ENCODE measurements at places on chromosomes 3 and 15.

GRCh38 chr15:100635406-100636071 lies 33.1 kb downstream of the ASB7 start:
- DNase-seq, result no peak

DNA sequence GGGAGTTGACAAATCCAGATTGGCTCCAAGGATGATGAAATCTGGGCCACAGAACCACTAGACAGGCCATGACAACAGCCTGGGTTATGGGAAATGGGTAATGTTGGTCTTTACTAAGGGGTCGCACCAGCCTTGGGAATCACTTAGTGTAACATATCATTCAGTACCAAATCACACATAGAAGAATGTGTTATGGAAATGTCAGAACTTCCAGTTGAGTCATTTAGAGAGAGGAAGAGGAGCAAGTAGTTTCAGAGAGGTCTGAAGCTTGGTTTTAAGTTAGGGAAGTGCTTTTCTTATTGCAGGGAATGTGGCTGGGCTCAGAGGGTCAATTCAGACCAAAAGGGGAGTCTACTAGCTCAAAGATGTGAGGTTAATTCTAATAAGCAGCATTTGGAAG lies 241.6 kb upstream of the ZPLD1 start:
- DNase-seq, result no peak

DNA sequence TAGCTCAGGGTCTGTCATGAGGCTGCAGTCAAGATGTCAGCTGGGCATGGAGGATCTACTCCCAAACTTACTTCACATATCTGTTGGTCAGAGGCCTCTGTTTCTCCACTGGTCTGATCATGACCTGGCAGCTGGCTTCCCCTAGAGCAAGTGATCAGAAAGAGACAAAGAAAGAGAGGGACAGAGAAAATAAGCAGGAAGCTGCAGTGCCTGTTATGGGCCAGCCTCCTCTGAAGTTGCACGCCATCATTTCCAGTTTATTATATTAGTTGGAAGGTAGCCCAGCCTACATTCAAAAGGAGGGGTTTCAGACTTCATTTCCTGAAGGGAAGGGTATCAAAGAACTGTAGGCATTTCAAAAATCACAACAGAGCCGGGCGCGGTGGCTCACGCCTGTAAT lies 5.0 kb upstream of the RPP25 start:
- DNase-seq, result no peak

GRCh38 chr3:138263104-138263503 lies 66.5 kb downstream of the NME9 start:
- DNase-seq, result no peak
